Left lung (tissue), 14 donors: ENCODE measurements at places on chromosomes 16 and 17. TPM values are rescaled to one million over a fixed set of nuclear protein-coding genes. Genes with fewer than 3 reads are reported as not detected.

PMFBP1 gene
- 6.2 TPM for polyA plus RNA-seq

HYDIN gene
- polyA plus RNA-seq, result 16.8 TPM

CCL17 gene
- 0.43 TPM for polyA plus RNA-seq

HASPIN gene
- 4.5 TPM for polyA plus RNA-seq

ZDHHC1 gene
- 17.7 TPM for polyA plus RNA-seq

NME2 gene
- polyA plus RNA-seq, result 291 TPM

ITGB4 gene
- polyA plus RNA-seq, result 12.2 TPM

FBXL16 gene
- 0.93 TPM for polyA plus RNA-seq

PRMT7 gene
- polyA plus RNA-seq, result 52.6 TPM

ACAP1 gene
- 6.7 TPM for polyA plus RNA-seq

CDH16 gene
- 35.5 TPM for polyA plus RNA-seq

MT1F gene
- polyA plus RNA-seq, result 6.5 TPM

TBC1D3E gene
- polyA plus RNA-seq, result not detected

ARMC7 gene
- 14.6 TPM for polyA plus RNA-seq

TMEM204 gene
- 16.7 TPM for polyA plus RNA-seq

GAS7 gene
- polyA plus RNA-seq, result 31.6 TPM

CUEDC1 gene
- polyA plus RNA-seq, result 38.2 TPM

MMP25 gene
- polyA plus RNA-seq, result 1.8 TPM

NRN1L gene
- 2.6 TPM for polyA plus RNA-seq

CTU2 gene
- 17.1 TPM for polyA plus RNA-seq

AOC3 gene
- 152 TPM for polyA plus RNA-seq

ALOX12 gene
- polyA plus RNA-seq, result 4.4 TPM

FBXW10 gene
- polyA plus RNA-seq, result 0.84 TPM

BMERB1 gene
- polyA plus RNA-seq, result 36.3 TPM

MT1G gene
- polyA plus RNA-seq, result 2.2 TPM
